Cerebellar nuclear complex (tissue), 1 donor: ENCODE measurements at places on chromosomes 6 and 20.

- no peak for DNase-seq
Observed at GRCh38 chr20:63049191-63049518, 42.4 kb upstream of the BHLHE23 start.

DNA sequence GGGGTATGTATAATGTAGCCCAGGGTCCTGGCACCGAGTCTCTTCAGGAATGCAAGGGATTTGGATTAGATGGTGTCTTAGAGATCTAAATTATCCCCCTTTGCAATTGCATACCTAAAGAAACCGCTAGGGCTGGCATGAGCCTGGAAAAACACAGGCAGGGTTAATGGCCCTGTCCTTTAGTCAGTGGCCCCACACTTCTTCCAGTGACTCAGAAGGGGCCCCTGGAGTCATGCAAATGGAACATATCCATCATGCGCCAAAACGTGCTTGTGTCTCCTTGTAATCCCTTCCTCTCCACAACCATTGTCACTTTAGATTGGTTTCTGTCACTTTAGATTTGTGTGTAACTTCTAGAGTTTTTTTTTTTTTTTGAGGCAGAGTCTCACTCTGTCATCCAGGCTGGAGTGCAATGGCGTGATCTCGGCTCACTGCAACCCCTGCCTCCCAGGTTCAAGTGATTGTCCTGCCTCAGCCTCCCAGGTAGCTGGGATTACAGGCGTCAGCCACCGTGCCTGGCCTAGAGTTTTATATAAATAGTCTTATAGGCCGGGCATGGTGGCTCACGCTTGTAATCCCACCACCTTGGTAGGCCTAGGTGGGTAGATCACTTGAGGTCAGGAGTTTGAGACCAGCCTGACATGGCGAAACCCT, 8.7 kb upstream of the MYBL2 start:
- DNase-seq, result no peak

GRCh38 chr6:146829792-146830565, 231.2 kb downstream of the ADGB start:
- DNase-seq, result no peak

DNA sequence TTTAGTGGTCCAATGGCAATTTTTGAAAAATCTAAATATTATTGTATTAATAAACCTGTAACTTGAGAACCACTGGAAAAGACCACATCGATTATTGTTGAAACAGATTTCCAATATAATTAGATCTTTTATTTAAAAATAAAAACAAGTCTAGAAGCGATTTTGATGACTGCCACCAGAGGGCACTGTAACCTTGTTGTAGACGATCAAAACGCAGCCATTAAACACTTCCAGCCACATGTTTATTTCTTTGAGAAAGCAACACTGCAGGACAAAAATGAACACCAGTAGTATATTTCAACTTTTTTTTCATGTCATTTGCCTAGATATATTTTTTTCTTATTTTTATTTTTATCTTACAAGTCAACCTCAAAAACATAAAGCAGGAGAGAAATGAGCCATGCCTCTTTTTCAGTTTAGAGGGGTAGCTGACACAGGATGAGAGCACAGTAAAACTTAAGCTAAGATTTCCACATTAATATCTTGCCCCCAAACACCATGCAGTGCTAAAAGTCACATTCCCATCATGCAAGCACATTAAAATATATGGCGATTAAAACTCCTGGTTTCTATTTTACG, 115.4 kb downstream of the OPRM1 start:
- DNase-seq, result peak; percentile 18

DNA sequence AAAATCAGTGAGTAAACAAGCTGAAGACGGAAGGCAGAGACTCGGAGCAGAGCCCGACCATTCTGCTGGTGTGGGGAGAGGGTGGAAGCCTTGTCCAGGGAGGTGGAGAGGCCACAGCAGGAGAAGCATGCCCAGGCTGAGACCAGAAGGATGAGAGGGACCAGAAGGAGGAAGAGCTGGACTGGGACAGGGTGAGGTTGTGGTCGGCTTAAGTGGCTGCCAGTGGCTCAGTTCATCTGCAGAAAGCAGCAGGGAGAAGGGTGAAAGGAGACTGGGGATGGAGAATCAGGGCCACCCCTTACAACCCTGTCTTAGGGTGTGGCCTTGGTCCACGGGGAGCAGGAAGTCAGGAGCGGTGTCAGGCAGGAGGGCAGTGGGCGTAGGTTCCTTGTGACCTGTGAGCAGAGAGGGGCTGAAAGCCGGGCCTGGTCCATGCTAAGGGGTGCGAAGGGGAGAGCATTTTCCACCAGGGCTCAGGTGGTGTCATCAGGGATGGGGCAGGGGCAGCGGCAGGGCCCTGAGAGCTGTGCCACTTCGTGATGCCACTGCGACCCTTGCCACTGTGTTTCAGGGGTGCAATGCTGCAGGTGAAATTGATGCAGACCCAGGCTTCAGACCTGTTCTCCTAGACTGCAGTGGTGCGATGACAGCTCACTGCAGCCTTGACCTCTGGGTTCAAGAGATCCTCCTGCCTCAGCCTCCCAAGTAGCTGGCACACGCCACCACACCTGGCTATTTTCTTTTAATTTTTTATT, 81.1 kb downstream of the TTLL2 start:
- no peak for DNase-seq

DNA sequence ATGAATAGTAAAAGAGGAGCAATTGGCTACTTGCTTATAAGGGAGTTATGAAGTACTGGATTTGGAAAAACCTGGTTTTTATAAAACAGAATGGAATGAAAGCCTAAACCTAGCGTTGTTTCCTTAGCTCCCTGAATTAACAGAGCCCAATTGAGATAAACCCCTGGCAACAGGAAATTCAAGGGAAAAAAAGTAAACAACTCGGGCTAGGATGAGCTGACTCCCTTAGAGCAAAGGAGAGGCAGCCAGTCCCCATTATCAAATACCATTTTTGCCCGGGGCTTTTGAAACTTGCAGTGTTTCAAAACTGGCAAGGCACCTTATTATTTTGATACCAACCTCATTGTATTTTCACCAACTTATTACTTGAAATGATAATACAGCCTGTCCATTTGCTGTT, 587.5 kb downstream of the CD109 start:
- no peak for DNase-seq

- DNase-seq, result no peak
Observed at GRCh38 chr6:163892824-163893561, 478.5 kb downstream of the QKI start.

GRCh38 chr6:6925391-6926164, 182.2 kb upstream of the RREB1 start:
- DNase-seq, result no peak

DNA sequence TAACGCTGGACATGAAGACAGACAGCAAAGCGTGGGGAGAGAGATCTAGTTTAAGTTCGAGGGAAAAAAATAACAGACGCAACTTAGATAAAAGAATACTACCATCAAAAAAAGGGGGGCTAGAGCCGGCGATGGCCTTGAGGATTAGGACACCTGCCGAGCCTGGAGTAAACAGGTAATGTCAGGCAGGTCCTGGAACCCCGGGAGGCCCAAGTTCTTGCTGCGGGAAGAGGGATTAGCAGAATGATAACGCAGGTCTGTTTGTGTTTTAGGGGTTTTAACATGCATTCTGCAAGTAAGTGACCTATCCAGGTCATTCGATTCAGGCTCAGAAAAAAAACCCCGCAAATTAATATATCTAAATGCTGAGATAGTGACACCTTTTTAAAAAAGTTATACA, 754 bp upstream of the TMEM170B start:
- DNase-seq, result peak; percentile 18

DNA sequence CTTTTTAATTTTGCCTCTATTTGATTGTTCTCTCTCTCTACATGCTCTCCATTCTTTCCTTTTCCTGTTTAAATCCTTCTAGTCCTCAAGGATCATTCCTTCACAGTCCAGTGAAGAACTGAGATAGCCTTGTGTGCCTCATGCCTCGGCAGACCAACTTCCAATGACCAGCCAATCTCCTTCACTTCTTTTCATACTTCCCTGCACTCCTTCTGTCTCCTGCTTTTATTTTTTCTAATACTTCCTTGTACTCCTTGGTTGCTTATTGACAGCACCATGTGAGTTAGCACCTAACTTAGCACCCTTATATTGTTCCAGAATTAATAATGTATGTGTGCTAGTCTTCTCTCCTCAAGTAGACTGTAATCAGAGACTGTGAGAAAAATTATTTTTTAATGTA, 246.8 kb downstream of the ADGRG6 start:
- no peak for DNase-seq

DNA sequence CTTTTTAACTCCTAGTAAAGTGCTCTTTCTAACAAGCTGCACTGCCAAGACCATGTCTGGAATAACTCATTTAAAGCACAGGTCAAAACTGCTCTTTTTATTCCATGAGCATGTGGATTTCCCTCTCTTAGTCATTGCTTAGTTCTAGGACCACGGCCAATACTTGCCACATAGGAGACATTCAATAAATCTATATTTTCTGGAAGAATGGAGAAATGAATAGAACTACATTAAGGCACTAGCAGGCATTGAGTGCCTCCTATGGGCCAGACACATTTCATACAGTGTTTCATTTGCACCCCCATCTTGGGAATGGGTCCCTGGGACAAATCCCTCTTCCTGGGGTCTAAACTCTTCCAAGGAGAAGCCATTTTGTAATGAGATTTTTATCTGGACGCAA, 552.8 kb upstream of the CITED2 start:
- DNase-seq, result no peak

DNA sequence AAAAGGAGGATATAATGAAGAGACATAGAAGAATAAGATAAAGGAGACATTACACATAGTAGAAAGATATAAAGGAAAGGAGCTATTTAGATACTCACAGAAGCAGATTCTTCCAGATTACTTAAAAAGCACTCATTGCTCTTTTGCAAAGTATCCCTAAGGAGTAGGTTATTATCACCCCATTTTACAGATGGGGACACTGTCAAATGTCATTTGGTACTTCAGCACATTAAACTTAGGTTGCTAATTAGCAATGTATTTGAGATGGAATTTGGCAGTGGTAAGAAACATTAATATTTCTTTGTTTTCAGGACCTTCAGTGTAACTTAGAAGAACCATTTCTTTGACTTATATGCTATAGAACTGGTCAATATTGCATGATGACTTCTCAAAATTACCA, 11.9 kb upstream of the HIVEP1 start:
- DNase-seq, result no peak

DNA sequence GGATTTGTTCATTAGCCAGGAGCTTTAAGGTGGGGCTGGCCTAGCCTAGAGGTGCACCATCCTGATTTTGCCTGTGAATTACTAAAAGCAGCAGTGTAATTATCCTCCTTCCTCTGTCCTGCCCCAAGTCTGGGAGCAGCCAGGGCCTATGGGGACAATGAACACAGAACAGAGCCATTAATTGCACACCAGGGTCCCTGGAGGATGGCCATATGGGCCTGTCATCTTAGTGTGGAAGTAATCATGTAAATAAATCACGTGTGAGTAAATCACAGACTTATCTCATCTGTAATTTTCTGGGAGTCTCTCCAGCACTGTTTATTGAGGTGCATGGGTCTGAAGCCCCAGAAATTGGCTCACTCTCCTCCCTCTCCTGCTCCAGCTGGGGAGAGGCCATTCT, 176.3 kb downstream of the LRFN2 start:
- DNase-seq, result no peak

DNA sequence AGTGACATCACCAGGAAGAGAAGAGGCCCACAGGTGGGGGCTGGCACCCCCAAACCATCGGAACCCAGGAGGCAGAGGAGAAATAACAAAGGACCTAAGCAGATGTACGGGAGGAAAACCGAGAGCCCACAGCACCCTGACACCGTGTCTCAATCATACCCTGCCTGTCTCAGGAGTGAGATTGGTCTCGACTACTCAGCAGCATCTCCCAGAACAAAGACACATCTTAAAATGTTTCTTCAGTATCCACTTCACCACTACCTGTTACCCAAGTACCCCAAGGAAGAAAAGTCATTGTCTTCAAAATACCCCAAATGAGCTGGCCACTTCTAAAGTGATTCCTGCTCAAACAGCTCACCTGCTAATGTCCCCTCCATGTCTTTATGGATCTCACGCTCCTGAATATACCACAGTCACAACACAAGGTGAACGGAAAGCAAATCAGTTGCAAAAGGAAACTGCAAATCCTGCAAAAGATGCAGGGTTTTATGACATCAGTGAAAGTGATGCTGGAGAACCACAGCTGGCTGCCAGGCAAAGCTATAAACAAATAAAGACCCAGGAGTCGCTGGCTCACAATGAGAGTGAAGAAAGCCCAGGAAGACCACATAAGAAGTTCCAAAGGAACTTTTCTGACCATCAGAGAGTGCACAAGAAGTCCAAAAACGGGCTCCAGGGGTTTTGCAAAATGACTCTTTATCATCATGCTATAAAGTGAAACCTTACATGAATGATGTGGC, 44.1 kb downstream of the PREX1 start:
- no peak for DNase-seq

- DNase-seq, result no peak
Observed at GRCh38 chr20:63276956-63277355, 4.3 kb downstream of the ARFGAP1 start.

DNA sequence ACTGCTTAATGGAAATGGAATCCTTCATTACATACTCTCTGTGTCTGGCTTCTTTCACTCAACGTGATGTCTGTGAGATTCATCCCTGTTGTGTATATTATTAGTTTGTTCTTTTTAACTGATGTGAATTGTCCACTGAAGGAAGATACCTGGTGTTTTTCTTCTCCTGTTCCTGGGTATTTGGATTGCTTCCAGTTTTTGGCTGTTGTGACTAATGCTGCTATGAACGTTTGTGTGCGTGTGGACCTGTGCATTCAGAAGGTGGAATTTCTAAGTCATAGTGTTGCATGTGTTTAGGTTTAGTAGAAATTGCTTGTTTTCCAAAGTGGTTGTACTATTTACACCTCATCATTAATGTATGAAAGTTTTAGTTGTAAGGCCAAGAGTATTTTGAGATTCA, 3.8 kb downstream of the TULP4 start:
- no peak for DNase-seq

- no peak for DNase-seq
Observed at GRCh38 chr6:2784061-2784460, 18.9 kb downstream of the WRNIP1 start.

GRCh38 chr6:168962886-168963285, 290.8 kb downstream of the THBS2 start:
- DNase-seq, result no peak

- no peak for DNase-seq
Observed at GRCh38 chr20:57679113-57679512, 30.7 kb downstream of the PMEPA1 start.

- DNase-seq, result no peak
Observed at GRCh38 chr6:150705392-150705791, 105.7 kb downstream of the PLEKHG1 start.

GRCh38 chr6:92967362-92967761, 452.0 kb downstream of the EPHA7 start:
- DNase-seq, result no peak

DNA sequence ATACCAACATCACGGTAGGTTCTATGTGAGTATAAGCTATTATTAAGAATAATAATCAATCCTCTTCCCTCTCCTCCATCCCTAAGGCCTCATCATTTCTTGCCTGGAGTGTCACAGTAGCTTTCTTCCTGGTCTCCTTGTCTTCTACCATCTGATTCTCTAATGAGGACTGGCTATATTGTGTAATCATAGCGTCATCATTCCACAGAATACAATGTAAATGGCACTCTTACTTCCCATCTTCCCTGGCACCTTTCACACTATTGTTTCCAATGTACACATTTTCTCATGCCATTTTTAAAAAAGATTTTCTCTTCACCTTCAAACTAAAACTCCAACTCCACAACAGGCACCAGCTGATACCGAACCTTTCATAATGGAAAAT, 2.2 kb upstream of the BTN3A2 start:
- no peak for DNase-seq

- DNase-seq, result no peak
Observed at GRCh38 chr6:73964241-73964854, 268.3 kb downstream of the CD109 start.

GRCh38 chr6:32222333-32223230, 1.3 kb downstream of the NOTCH4 start:
- DNase-seq, result no peak

- no peak for DNase-seq
Observed at GRCh38 chr6:165841153-165841558, 178.1 kb upstream of the PDE10A start.
